ENCODE measurements at places on chromosomes 11 and 22.

GRCh38 chr11:121412711-121413415, 39.3 kb upstream of the SORL1 start:
- no peaks in the 10 kb centered on the region for H3K27me3 ChIP-seq
- no peak for DNase-seq
- no peaks in the 10 kb centered on the region for H3K36me3 ChIP-seq
- no peak overlapping the region for H3K27ac ChIP-seq
- peaks cover 26% of the 10 kb centered on the region for H3K4me1 ChIP-seq

DNA sequence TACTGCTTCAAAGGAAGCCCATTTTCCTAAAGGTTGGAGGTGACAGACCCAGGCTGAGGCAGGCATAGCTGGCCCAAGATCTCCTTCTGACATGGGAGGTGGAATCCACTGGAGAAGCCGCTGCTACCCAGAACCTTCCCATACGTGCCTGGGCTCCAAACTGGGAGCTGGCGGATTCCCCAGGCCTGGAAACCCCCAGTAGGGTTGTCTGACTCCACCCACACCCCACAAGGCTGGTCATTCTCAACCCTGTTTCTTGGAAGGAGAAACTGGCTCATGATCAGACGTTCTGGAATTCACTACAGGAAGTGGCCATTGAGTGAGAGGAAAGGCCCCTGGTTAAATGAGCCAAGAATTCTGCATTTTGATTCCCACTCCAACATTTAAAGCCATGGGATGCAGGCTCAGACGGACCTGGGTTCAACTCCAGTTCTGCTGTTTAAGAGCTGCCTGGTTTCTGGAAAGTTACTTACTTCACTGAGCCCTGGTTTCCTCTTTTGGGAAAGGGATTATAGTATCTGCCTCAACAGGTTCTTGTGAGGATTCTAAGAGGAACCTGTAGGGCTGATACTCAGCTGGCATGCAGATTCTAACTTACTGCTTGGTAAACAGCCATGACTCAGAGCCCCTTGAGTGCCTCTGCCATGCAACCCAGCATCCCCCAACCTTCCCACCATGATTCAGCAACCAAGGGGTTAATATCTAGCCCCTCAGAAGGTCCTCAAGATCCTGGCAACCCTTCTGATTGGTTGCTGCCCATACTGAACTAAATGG, 19.4 kb upstream of the TSKU start:
- peaks cover 53% of the 10 kb centered on the region for H3K4me1 ChIP-seq
- no peak for DNase-seq
- no peak overlapping the region for H3K4me3 ChIP-seq
- no peaks in the 10 kb centered on the region for H3K27me3 ChIP-seq
- H3K27ac ChIP-seq: peak overlapping the region; percentile 65
- H3K36me3 ChIP-seq: no peaks in the 10 kb centered on the region

- H3K27ac ChIP-seq: no peak overlapping the region
- no peak for DNase-seq
- H3K36me3 ChIP-seq: peaks cover 5% of the 10 kb centered on the region
- H3K4me1 ChIP-seq: no peaks in the 10 kb centered on the region
- no peak overlapping the region for H3K4me3 ChIP-seq
Observed at GRCh38 chr22:43720716-43721115, 91.4 kb downstream of the EFCAB6 start.

DNA sequence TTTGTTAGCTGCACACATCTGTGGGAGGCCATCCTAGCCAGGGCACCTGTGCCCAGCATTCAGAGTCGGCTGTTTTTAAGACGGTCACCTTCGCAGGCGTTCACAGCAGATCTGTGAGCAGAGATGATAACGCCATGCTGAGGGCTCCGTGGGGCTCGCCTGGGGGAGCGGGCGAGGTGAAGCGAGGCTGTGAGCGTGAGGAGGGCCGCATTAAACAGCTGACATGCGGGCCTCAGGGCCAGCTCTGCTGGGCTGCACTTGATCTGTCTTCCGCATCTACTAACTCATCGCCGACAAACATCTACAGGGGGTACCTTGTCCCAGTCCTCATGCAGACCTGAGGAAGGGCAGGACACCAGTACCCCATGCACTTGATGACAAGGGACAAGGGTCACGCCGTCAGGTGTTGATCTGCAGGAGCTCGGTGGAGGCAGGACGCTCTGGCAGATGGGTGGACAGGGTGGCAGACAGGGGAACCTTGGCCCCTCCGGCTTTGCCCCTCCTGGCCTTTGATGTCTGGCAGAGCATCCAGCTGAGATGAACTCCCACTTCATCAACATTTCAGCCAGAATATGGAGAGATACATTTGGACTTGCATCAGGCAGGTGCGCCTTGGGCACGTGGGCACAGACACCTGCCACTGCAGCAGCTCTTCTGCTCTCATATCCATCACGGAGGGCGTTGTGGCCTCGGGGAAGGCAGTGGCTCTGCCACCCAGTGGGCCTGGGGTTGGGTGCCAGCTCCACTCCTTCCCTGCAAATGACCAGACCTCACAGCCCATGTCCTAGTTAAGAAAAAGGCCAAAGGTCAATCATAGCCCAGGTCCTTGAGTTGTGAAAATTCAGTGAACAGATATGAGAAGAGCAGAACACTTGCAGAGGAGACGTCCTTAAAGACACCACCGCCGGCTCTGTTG, 822.9 kb downstream of the BRD1 start:
- no peaks in the 10 kb centered on the region for H3K4me1 ChIP-seq
- no peaks in the 10 kb centered on the region for H3K27me3 ChIP-seq
- no peak overlapping the region for H3K27ac ChIP-seq
- no peak for DNase-seq
- H3K4me3 ChIP-seq: no peak overlapping the region

GRCh38 chr11:19934828-19935259, 222.2 kb downstream of the NAV2 start:
- H3K27ac ChIP-seq: no peak overlapping the region
- no peaks in the 10 kb centered on the region for H3K36me3 ChIP-seq
- no peaks in the 10 kb centered on the region for H3K27me3 ChIP-seq
- peaks cover 27% of the 10 kb centered on the region for H3K4me1 ChIP-seq

DNA sequence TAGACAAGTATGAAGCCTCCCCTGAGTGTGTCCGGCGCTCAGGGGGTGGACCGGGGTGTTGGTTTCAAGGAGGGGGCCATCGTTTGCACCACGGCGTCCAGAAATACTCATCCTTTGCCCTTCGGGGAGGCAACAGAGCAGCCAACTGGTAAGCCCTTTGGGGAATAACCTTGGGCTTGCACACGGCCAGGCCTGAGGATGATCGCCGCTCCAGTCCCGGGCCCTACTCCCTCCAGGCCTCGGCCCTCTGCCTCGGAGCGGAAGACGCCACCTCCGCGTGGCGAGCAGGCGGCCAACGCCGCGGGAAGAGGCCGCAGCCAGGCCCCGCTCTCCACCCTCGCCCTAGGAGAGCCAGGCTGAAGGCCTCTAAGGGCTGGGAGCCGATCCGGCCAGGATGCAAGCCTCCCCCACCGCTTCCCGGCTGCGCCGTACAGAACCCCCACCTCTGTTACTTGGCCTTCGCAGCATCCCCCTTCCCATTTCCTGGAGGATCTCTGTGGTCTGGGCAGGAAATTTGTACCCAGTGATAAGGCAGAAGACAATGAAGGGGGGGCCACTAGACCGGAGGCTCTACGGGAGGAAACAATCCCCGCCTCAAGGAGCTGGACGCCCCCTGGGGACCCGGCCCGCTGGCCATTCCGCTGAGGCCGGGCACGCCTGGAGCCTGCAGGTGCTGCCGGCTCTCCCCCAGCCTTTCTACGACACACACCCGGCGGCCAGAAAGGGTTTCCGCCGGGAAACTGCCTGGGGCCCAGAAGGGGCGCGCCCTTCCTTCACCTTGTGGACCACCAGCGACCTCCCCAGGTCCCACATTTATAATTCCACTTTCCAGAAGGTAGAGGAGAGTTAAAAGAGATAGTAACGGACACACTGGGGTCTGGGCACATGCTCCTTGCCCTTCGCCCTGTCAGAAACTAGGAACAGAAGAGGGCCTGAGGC, 2.6 kb downstream of the ESAM start:
- peaks cover 35% of the 10 kb centered on the region for H3K27me3 ChIP-seq
- H3K36me3 ChIP-seq: no peaks in the 10 kb centered on the region
- no peak for DNase-seq
- H3K27ac ChIP-seq: peak overlapping the region; percentile 91
- peak overlapping the region; percentile 32 for H3K4me3 ChIP-seq

Data from esophagus squamous epithelium (tissue), 5 donors.